ENCODE measurements at places on chromosomes 6 and 20.

DNA sequence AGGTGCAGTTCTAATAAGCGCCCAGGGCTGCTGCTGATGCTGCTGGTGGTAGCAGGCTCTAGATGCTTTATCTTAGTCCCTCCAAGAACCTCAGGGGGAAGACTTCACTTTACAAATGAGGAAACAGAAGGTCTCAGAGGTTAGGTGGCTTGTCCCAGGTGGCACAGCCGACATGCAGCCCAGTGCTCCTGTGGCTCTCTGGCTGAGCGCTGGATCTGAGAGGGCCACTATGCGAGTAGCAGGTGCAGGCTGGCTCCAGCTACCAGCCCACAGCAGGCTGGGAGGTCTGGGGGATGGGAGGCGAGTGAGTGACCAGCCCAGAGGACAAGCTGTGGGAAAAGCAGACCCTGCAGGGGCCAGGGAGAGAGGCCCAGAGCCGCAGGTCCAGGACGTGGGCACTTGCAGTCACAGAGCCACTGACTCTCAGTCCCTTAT lies 90.9 kb downstream of the PRND start:
- DNase-seq, result no peak

DNA sequence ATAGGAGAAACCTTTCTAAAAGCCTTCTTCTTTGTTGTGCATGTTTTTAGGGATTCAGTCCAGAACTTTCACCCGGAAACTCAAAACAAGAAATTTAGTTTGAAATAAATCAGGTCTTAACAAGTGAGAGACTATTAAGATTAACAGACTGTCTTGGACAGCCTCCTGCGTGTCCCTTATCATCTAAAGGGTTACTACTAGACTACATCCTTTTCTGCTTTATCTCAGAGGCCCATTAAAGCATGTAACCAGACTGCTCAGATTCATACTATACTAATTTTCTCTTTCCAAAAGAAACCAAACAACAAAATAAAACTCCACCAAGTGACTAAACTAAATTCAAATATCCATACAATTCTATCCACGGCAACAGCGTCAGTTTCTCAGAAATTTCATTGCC lies 173.8 kb downstream of the GMPR start:
- no peak for DNase-seq

DNA sequence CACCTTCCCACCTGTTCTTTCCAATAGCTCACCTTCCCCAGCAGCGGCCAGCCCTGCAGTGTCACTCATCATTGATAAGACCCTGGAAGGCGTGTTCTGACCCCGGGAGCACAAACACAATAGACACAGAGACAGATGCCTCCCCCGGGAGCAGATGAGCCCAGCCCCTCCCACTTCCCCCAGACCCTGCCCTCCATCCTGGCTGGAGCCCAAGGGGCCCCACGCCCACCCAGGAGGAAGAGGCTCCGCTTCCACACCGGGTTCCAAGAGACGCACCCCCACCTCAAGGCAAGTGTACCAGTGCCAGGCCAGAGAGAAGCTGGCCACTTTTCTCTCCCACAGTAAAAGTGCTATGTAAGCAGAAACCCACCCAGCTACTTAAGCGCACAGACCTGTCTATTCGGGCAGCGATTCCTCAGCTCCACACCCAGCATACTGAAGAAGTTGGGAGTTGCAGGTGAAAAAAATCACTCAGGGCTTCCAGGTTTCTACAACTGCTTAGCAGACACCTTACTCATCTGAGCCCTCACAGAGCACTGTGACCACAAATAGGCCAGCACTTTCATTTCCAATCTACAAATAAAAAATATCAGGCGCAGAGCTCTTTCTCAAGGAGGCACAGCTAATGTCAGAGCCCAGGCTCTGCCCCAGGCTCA lies 93.4 kb upstream of the NXT1 start:
- no peak for DNase-seq

- DNase-seq, result no peak
Measured at GRCh38 chr6:524803-525202, 132.1 kb downstream of the HUS1B start.

DNA sequence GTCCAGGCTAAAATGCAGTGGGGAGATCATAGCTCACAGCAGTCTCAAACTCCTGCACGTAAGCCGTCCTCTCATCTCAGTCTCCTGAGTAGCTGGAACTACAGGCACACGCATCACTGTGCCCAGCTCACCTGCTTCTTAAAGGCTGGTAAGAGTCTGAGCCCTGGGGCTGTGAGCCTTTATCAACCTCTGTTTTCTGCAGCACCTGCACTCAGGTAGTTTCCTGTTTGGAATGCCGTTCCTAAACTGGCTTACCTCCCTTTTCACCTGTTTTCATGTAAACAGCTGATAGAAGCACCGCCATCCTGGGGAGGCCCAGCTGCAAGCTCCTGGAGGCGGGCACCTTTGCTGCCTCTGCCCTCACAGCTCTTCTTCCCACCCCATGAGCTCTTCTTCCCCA lies 45.4 kb downstream of the SLC24A3 start:
- no peak for DNase-seq

DNA sequence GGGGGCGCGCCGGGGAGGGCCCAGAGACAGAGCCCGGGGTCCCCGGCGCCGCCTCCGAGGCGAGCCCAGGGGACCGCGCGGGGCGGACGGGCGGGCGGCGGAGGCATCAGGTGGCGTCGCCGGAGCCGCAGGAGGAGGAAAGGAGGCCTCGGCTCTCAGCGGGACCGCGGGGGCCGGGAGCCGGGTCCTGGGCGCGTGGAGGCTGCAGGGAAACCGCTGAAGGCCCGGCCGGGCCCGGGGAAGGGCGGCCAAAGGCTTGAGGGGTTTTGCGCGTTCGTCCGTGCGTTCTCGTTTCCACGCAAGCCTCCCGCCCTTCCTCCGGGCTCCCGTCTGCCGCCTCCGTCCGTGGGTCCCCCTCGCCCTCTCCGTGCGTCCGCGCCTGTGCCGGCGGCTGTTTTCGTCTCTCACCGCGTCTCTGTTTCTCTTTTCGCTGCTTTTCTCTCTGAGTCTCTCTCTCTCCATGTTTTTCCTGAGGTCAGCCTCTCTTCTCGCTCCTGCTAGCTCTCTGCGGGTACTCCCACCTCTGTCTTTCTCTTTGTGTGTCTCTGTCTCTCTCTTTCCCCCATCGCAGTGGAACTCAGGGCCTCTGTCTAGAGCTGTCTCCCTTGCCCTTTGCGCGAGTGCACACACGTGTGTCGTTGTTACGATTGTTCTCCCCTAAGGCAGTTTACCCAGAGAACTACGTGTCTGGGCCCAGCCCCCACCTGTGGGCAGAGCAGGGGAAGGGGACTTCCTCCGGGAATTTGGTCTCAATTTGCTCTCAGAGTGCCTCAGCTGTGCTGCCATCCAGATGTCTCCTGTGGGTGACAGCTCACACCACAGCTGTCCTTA lies 2.1 kb downstream of the IRF4 start:
- no peak for DNase-seq

- no peak for DNase-seq
Measured at GRCh38 chr20:49697071-49697470, 16.6 kb downstream of the B4GALT5 start.

DNA sequence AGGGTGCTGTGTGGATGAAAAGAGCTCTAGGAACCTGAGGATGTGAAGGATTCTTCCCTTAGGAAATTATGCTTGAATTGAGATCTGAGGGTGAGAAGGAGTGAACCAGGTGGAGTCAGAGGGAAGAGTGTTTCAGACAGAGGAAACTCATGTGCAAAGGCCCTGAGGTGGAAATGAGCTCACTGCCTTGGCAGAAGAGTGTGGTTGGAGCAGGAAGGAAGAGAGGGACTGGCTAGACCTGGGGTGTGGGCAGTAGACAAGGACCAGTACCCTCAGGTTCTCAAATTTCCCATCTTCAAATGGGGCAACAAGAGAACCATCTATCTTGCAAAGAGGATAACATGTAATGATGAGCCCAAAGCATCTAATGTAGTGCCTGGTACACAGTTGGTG lies 24.0 kb upstream of the GTSF1L start:
- DNase-seq, result no peak

DNA sequence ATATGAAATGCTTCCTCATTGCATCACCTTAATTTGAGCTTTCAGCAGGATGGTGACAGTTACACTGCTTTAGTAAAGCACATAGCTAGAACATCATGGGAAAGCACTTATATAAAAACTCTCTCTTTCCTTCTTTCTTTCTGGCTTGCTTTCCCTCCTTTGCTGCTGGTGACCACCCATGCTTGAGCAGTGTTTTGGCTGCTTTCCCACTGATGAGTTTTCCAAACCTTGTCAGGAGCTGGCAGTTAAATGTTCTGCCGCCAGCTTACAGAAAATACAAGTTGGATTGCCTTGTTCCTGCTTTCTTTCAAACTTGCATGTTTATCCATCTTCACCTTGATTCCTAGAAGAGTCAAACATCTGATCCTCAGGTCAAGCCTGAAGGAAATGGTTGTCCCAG lies 323.9 kb downstream of the FOXA2 start:
- DNase-seq, result no peak

DNA sequence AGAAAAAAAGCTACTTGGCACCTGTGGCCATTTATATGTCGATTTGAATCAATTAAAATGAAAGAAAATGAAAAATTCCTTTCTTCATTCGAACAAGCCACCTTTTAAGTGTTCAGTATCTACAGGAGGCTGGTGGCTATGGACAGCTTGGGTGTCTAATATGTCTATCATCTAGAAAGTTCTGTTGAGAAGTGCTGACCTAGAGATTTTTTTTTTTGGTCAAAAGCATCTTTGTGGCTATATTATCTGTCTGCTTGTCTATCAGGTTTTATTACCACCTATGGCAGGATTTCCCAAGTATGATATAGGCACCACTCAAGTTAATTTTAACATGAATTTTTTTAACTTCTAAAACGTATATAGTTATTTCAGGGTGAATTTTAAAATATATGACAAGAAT lies 250.8 kb downstream of the TSHZ2 start:
- no peak for DNase-seq

GRCh38 chr6:11065436-11066202 lies 21.5 kb upstream of the ELOVL2 start:
- DNase-seq, result no peak

Measured in stimulated activated CD4-positive, alpha-beta T cell treated with anti-CD3 and anti-CD28 coated beads, Interleukin-1b, Interleukin-23, amount 100 ng/mL, for 1 hour (primary cell).